Stimulated activated memory B cell treated with anti-CD40 and anti-IgM and Interleukin-4, amounts not matched to agents 10 μg/mL and 1 μg/mL and 100 μg/mL, for 72 hours (primary cell): ENCODE measurements at places on chromosomes 5 and 9.

- peaks cover under 1% of the 10 kb centered on the region for H3K4me1 ChIP-seq
- no peak overlapping the region for H3K27ac ChIP-seq
- ATAC-seq = no peak
- H3K27me3 ChIP-seq = peaks cover 11% of the 10 kb centered on the region
These were observed 151.5 kb upstream of the PITX1 start for GRCh38 chr5:135185481-135186065.

- no peak overlapping the region for H3K27ac ChIP-seq
- peaks cover 21% of the 10 kb centered on the region for H3K4me1 ChIP-seq
- H3K4me3 ChIP-seq = no peak overlapping the region
- no peak for ATAC-seq
These were observed 59.8 kb upstream of the ABCA1 start for GRCh38 chr9:104987743-104988142.

- no peak overlapping the region for H3K27ac ChIP-seq
- no peak for ATAC-seq
These were observed 73.3 kb downstream of the RXRA start for GRCh38 chr9:134399435-134400056.

DNA sequence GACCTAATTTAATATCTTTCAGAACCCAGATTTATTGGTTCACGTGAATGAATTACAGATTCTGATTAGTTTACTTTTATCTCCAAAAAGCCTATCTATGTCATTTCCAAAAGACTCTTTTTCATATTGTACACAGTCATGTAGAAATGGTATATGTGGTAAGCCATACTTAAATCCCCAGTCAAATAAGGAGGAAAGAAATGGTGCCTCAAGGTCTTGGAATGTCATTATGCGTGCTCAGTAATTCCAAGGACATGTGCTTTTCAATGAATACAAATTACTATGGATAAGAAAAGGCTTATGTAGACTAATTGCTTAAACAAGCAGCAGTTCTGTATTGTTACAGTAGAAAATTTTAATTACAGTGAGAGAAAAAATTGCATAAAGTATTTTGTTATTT, 64.1 kb upstream of the TYRP1 start:
- no peak overlapping the region for H3K4me3 ChIP-seq
- ATAC-seq = no peak
- H3K27ac ChIP-seq = no peak overlapping the region

DNA sequence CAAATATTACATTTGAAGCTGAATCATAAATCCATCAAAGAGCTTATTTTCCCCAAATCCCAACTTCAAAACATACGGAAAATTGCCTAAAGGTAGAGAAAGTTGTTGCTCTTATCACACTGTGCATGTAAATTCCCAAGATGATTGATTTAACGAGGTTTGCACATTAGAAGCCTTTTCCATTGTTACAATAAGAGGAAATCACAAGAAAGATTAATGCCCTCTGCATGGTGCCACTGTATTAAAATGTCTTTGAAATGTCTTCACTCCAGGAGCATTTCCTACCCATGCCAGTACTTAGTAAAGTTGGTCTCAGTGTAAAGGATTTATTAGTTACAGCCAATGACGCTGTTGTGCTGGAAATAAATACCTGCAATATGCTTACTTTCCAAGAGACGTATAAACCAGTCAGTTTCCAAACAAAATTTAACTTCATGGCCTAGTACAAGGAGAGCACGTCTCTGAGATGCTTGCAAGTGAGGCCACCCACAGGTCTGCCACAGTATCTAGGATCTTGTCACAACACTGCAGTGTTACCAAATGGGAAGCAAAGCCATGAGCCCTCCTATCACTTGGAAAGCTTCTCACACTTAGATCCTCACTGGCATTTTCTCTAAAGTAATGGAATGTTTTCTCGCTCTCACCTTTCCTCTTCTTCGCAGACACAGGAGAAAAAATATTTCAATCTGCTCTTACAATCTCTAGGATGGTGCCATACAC, 112.4 kb downstream of the CETN3 start:
- H3K27me3 ChIP-seq = no peaks in the 10 kb centered on the region
- no peak overlapping the region for H3K4me3 ChIP-seq
- H3K4me1 ChIP-seq = no peaks in the 10 kb centered on the region
- ATAC-seq = no peak
- no peaks in the 10 kb centered on the region for H3K36me3 ChIP-seq

- no peak overlapping the region for H3K27ac ChIP-seq
- no peak overlapping the region for H3K4me3 ChIP-seq
- ATAC-seq = no peak
- H3K4me1 ChIP-seq = no peaks in the 10 kb centered on the region
- H3K27me3 ChIP-seq = no peaks in the 10 kb centered on the region
These were observed 173.7 kb downstream of the GABRB2 start for GRCh38 chr5:161372682-161373344.

DNA sequence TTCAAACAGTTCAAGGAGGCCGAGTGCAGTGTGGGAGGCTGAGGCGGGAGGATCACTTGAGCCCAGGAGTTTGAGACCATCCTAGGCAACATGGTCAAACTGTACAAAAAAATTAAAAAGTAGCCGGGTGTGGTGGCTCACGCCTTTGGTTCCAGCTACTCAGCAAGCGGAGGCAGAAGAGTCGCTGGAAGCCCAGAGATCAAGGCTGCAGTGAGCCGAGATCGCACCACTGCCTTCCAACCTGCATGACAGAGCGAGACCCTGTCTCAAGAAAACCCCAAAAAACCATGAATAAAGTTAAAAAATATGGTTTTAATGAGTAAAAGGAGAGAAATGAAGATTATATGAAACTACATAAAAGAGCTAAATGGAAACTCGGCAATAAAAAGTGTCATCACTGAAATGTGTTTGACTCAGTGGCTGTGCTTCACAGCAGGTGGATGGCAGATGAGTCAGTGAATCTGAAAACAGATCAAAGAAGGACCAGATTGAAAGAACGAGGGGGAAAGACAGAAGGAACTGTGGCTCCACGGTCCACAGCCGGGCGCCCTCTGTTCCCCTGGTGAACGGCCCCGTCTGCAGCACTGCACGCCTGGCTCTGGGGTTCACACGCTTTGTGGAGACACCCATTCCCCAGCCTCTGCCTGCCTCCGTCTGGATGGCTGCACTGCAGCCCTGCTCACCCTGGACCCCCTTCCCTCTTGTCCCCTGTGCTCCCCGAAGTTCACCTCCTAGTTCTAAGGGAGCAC, 25.1 kb downstream of the EXD3 start:
- no peak overlapping the region for H3K27ac ChIP-seq
- no peak overlapping the region for H3K4me3 ChIP-seq
- no peak for ATAC-seq

DNA sequence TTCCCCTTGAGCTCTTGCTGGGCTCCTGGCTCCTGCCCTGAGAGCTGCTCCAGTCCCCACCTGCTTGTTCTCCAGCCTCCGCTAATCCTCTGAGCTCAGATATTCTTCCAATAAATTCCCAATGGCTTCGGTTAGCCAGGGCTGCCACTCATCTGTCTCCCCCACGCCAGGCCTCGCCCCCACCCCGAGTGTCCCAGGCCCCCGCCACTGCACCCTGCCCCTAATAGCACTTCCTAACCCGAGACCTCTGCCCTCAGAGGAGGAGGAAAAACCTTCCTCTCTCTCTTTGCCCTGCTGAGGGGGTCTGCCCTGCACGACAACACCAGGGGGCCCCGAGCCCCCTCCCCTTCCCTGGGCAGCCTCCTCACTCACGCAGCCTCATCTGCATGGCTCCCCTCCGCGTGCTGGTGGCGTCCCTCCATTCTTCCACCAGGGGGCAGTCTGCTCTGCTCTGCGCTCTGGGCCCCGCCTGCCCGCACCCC, 5.4 kb upstream of the LCN15 start:
- peaks cover 9% of the 10 kb centered on the region for H3K27me3 ChIP-seq
- peak; percentile 65 for ATAC-seq
- peaks cover 51% of the 10 kb centered on the region for H3K4me1 ChIP-seq
- peaks cover 6% of the 10 kb centered on the region for H3K36me3 ChIP-seq
- H3K27ac ChIP-seq = no peak overlapping the region

DNA sequence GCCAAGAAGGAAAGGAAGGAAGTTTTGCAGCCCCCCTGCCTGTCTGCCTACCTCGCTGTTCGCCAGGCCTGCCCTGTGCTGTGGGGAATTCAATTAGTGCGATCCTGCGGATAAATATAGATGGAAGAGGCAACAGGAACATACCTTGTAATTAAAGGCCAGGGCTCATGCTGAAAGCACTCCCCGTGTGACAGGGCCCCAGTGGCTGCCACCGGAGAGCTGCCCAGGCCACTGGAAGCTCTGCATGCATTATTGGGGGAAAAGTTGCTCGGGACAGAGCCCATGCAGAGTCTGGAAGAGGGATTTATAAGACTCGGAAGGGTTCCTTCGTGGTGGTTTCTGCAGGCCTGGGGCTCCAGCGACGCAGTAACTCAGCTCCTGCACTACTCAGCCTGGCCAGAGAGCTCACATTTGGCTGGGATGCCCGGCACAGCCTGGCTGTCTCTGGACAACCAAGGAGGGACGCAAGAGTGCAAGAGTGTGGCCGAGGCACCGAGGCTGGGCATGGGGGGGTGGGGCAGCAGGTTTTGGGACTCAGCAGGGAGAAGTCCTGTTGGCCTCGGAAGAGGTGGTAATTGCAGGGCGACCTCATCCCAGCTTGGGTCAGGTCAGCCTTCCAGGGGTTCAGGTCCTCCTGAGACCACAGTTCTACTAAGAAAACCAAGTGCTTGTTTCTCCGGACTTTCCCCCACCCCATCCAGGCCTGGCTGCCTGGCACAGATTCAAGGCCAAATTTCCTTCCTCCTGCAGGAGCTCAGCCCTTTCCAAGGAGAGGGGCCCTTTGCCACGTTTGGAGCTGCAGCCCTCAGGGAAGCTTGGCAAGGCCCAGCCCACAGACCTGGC, 68.1 kb upstream of the GGTA1 start:
- H3K27me3 ChIP-seq = peaks cover 64% of the 10 kb centered on the region
- H3K36me3 ChIP-seq = no peaks in the 10 kb centered on the region
- no peak for ATAC-seq
- H3K4me1 ChIP-seq = no peaks in the 10 kb centered on the region

GRCh38 chr9:8600914-8601680, 801.5 kb upstream of the DMAC1 start:
- no peak overlapping the region for H3K27ac ChIP-seq
- no peaks in the 10 kb centered on the region for H3K27me3 ChIP-seq
- ATAC-seq = no peak
- no peaks in the 10 kb centered on the region for H3K4me1 ChIP-seq

DNA sequence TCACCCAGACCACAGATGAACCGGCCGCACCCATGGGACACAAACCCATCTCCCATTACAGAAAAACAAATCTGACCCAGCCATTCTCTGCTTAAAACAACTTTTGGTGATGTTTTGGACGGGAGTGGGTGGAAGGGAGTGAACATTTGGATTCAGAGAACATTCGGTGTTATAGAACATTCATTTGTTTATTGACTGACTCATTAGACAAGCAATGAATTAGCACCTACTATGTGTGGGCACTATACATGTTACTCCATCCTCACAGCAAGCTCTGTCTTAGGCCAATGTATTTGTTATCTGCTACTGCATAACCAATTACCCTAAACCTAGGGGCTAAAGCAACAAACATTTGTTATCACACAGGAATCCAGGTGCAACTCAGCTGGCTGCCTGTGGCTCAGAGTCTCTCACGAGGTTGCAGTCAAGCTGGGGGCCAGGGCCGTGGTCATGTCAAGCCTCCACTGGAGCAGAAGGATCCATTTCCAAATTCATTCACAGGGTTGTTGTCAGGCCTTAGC, 5.1 kb upstream of the ERGIC1 start:
- H3K27me3 ChIP-seq = no peaks in the 10 kb centered on the region
- H3K36me3 ChIP-seq = peaks cover 19% of the 10 kb centered on the region
- ATAC-seq = no peak
- no peak overlapping the region for H3K27ac ChIP-seq
- H3K4me1 ChIP-seq = peaks cover 10% of the 10 kb centered on the region
